ENCODE measurements at places on chromosomes 6 and 20. TPM values are rescaled to one million over a fixed set of nuclear protein-coding genes. Genes with fewer than 3 reads are reported as not detected.

The GABBR1 gene
- total RNA-seq: 3.9 TPM

The BPIFB4 gene
- not detected for total RNA-seq

The SOX18 gene
- total RNA-seq: 0.19 TPM

The SLC32A1 gene
- total RNA-seq: not detected

The TSPYL4 gene
- total RNA-seq: 5.8 TPM

The CMTR1 gene
- total RNA-seq: 22.4 TPM

The SUMO4 gene
- not detected for total RNA-seq

The TMEM239 gene
- total RNA-seq: not detected

Measured in H4 (cell line).